ENCODE measurements at places on chromosomes 6 and 20.

GRCh38 chr6:39791311-39791710 is 865 bp upstream of the DAAM2 start:
- DNase-seq: no peak

GRCh38 chr6:134217798-134218140 is 100.1 kb downstream of the SGK1 start:
- no peak for DNase-seq

- DNase-seq: no peak
Measured at GRCh38 chr6:10414756-10415616, at the start of gene TFAP2A. TSS of gene TFAP2A (minus strand) at chr6:10415074. CDS start at chr6:10414991, 83 bp downstream.

GRCh38 chr20:43936104-43936770 is 21.6 kb downstream of the TOX2 start:
- DNase-seq: no peak

- DNase-seq: no peak
Measured at GRCh38 chr20:41047279-41047974, 18.8 kb downstream of the TOP1 start.

DNA sequence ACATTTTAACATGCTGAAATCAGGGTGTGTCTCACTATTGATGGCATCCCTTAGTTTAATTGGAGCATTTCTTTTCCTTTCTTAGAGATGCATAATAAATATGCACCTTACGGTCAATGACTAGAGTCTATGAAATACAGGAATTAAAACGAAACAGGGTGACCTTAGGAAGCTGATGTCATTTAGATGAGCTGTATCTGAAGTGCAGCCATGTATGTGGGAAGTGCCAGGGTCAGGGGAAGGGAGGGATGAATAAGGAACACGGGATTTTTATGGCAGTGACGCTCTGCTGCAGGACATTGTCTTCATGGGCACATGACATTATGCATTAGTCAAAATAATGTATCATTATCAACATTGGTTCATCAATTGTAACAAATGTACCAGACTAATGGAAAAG is 84.0 kb downstream of the AGPAT4 start:
- no peak for DNase-seq

GRCh38 chr20:44072384-44072783 is 114.6 kb downstream of the JPH2 start:
- no peak for DNase-seq

- DNase-seq: no peak
Measured at GRCh38 chr6:12440981-12441380, 150.8 kb downstream of the EDN1 start.

DNA sequence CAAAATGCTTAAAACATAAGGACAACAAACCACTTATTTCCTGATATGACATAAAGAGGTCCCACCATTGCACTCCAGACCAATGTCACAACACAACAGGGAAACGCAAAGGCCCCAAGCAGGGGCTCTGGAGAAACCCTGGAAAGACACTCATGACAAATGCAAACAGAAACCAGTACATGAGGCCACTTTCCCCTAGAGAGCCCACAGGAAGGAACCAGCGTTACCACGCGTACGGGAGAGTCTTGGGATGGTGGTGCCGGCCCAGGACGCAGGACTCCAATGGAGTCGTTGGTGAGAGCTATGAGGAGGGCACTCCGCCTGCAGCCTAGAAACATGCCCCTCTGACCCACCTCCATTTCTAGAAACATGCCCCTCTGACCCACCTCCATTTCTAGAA is 20.2 kb downstream of the GMEB2 start:
- DNase-seq: no peak

GRCh38 chr6:47353871-47354270 is 44.2 kb upstream of the TNFRSF21 start:
- DNase-seq: no peak

DNA sequence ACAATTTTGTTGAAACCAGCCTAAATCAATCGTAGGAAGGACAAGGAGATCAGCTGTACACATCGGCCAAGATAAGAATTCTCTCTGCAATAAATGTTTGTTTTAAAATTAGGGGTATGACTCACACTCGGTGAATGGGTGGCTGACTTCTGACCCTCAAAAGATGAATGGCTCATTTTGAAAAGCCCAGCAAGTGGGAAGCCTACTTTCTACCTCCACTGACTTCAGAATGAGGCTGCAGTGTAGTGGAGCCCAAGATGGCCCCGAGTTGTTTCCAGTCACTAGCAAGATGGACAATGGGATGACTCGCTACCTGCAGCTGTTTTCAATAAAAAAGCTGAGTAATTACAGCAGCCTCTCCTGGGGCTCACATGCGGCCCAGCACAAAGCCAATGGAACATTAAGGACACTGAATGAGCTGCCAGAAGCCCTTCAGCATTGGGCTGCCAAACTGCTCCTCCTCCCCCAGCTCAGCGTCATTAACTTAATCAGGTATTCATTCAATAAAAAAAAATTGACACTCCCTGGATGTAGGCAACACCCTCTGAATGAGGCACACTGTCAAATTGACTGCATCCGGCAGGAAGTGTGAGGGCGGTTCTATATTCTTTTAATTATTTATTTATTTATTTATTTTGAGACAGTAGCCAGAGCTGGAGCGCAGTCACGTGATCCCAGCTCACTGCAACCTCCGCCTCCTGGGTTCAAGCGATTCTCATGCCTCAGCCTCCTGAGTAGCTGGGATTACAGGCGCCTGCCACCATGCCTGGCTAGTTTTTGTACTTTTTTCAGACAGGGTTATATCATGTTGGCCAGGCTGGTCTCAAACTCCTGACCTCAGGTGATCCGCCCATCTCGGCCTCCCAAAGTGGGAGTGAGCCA is 107.3 kb downstream of the GMPR start:
- DNase-seq: no peak

GRCh38 chr6:6543181-6543879 is 45.2 kb upstream of the LY86 start:
- DNase-seq: no peak

DNA sequence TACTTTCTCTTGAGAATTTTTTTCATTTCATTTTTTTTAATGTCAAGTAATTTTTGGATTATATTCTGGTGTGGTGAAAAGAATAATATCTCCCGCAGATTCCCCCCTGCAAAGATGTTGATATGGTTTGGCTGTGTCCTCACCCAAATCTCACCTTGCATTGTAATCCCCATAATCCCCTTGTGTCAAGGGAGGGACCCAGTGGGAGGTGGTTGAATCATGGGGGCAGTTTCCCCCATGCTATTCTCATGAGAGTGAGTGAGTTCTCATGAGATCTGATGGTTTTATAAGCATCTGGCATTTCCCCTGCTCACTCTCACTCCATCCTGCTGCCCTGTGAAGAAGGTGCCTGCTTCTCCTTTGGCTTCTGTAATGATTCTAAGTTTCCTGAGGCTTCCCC is 58.7 kb upstream of the PMEPA1 start:
- no peak for DNase-seq

DNA sequence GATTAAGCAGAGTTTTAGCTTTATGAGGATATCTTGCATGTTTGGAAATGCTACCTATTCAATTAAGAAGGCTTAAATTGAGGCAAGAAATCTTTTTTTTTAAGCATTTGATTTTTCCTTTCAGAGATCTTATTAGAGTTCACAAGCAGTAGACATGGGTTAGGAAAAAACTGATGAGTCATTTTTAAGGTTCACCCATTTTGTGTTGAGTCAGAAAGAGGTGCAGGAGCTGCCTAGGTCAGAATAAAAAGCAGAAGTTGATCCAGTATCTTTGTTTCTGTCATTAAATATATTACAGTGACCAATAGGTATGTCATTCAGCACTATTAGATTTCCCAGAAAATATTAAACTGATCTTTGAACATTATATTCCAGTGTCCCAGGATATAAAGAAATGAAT is 306.8 kb downstream of the LMBRD1 start:
- DNase-seq: no peak

DNA sequence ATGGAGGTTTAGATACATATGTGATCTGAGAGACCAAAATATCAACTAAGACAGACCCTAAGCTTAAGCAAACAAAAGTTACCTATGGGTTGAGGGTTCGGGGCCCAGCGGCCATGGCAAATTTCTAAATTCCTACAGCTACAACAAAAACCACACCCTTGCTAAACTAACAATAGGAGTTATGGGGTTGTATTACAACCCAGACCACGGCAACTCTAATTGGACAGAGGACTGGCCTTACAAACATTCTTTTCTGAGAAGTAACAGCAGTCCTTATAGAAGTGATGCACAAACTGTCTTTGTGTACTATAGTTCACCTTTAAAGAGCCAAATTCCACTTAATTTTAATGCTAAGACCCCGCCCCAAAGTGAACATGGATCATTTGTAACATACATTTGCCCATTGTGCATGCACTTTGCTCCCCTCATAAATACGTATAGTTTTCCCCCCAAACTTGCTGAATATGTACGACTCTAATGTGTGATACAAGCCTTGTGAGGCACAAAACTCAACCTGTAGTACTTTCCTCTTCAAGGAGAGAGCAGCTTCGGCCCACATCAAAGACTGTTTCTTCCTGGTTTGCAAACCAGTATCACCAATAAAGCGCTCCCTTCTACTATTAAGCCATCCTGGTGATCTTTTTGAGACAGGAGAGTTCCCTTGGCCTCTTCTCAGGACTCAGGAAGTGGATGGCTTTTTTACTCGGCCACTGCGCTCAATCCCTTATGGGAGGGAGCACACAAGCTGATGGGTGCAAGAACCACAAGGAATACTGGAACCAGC is 25.6 kb upstream of the MBOAT1 start:
- no peak for DNase-seq

DNA sequence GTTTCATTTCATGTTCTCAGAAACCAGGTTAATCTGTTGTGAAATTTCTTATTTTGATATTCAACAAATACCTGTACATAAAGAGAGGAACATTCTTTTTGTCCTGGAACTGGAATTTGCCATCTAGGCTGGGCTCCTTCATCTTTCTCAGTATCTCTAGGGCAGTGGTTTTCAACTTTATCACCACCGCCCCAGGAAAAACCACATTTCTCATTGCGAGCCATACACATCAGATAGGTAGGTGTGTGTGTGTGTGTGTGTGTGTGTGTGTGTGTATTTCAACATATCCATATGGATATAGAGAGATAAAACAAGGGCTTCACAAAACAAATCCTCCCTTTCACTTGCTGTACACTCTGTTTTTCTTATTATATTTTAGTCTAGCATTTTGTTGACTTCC is 24.1 kb downstream of the BFSP1 start:
- DNase-seq: no peak

- no peak for DNase-seq
Measured at GRCh38 chr20:53332022-53332837, 261.4 kb downstream of the ZNF217 start.

- no peak for DNase-seq
Measured at GRCh38 chr6:11136809-11137208, 25.3 kb upstream of the ERVFRD-1 start.

DNA sequence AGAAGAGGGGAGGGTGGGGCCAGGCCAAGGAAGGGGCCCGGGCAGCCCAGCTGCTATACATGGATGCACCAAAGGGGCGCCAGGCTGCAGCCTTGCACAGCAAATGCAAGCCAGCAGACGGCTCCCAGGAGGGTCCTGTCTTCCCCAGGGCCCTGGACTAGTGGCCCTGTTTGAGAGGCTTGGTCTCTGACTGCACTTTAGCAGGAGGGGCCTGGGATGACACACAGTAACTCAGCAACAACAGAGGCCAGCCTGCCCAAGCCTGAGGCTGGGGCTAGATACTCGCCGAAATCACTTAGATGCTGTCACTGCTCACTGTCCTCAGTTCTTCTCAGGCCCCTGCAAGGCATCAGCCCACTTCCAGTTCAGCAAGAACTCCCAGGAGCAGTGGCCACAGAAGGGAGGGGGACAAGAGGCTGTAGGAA is 73.5 kb downstream of the TRAM2 start:
- DNase-seq: no peak

DNA sequence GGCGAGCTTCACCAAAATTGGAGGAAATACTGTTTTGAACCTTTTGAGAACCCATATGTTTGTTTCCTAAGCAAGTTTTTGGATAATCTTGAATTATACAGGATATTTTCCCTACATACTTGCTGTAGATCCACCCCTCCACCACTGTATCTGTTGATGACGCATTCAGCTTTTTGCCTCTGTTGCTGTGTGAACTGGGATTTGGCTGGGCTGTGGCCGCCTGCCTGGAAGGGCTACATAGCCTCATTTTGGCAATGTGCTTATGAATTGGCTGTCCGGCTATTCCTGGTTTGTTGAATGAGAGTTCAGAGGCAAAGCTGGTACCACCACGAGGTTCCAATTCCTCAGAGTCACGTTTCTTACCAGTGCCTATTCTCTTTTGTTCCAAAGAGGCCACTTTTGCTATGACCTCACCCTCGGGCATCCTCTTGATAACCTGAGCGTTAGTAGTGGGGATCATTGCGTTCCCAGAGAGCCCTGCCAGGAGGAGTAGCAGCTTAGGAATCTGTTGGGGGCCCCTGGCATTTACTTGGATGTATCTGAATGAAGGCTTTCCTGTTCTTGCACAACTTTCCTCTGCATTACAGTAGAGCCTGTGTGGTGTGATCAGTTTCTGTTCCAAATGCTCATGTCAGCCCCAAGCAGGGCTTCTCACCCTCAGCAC is 6.4 kb downstream of the FAM83D start:
- no peak for DNase-seq

GRCh38 chr6:151248295-151248694 is 8.5 kb downstream of the AKAP12 start:
- no peak for DNase-seq

DNA sequence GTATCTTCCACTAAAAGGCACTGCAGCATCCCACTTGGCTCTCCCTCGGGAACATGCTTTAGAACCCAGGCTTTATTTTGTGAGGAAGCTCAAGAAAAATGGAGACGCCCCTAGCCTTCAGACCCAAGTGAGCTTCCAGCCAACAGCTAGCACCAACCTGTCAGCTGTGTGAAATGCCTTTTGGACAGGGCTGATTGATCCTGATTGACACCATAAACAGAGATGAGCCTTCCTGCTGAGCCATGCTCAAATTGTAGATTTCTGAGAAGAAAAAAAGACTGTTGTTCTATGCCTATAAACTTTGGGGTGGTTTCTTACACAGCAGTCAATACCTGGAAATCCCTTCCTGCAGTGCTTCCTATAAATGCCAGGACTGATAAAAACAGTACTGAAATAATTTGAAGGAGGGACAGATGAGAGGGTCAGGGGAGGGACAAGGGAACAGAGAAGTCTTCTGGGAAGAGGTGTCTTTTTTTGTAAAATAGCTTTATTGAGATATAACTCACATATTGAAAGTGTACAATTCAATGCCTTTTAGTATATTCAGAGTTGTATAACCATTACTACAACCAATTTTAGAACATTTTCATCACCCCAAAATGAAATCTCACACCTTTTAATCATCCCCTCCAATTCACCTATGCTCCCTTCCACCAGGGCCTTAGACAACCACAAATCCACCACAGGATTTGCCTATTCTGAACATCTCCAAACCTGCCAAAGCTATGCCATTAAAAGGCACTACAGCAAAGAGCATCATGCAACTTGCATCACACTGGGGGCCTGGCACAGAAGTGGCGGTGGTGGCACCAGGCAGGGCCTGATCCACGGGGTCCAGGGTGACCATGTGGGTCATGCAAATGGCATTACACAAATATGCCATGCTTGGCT is 2.7 kb upstream of the STK4 start:
- DNase-seq: no peak
